ENCODE measurements at places on chromosomes 7 and 10. TPM values are rescaled to one million over a fixed set of nuclear protein-coding genes. Genes with fewer than 3 reads are reported as not detected.

GRCh38 chr7:146177301-146177700 lies 60.7 kb downstream of the CNTNAP2 start:
- no peak for DNase-seq

- no peak for DNase-seq
Measured at GRCh38 chr10:73251683-73252444, 580 bp downstream of the MRPS16 start.

DNA sequence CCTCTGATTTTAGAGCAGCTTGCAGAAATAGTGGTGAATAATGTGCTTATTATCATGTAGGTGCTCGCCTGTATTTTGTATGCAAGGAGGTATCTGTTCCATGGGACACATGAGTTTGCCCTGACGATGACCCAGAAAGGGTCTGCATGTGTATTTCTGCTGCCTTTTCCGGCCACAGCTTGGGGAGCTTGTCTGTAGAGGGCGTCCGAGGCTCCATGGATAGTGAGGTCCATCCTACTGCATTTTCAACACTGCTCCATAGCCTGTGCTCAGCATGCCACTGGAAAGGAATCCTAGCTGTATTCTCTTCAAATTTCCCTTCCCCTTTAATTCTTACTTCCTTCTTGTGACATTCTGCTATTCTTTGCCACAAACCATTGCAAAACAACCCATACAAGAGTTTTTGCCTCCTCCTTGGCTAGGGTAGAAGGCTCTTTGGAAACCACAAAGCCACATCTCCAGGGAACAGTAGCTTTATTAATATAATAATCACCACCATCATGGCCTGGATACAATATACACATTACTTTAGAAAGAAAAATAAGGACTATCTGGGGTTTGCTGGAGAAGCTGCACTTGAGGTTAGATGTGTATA lies 127.7 kb downstream of the DYNC1I1 start:
- no peak for DNase-seq

GRCh38 chr10:88392222-88392621 lies 190.9 kb downstream of the RNLS start:
- no peak for DNase-seq

GRCh38 chr10:1520909-1521565 lies 216.3 kb downstream of the ADARB2 start:
- DNase-seq, result no peak

DNA sequence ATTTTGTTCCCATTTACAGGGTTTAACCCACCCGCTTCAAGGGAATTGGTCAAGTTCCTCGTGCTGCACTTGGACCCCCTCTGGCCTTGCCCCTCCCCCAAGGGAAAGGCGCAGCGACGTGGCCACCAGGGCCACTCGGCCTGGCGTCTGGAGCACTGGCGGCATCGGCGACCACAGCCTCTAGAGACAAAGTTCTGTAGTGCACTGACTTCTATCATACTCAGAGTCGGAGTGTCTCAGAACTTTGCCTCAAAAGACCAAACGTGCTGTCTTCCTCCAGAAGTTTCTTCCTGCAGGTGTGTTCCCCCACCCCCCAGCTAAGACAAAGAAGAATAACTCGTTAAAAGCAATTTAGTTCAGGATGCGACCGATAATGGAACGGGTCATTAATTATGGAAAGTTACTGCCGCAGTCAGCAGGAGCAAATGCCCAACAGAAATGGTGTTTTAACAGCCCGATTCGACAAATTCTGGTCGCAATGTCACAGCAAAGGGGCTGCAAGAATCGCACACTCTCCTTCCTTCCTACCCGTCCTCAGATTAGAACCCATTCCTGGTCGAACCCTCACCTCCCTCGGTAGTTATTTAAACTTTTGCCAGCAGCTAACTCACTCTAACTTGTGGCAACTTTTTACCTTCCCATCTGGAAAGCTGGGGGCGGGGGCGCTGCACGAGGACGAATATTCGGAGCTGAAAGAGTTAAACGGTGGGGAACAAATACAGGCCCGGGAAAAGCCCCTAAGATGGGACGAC lies 202.1 kb upstream of the NFE2L3 start:
- no peak for DNase-seq

GRCh38 chr7:144036302-144036885 lies 12.4 kb upstream of the OR2A5 start:
- DNase-seq, result no peak

GRCh38 chr7:4279216-4279615 lies 402.9 kb upstream of the FOXK1 start:
- DNase-seq, result no peak

GRCh38 chr7:155763122-155763521 lies 49.1 kb downstream of the SHH start:
- no peak for DNase-seq

DNA sequence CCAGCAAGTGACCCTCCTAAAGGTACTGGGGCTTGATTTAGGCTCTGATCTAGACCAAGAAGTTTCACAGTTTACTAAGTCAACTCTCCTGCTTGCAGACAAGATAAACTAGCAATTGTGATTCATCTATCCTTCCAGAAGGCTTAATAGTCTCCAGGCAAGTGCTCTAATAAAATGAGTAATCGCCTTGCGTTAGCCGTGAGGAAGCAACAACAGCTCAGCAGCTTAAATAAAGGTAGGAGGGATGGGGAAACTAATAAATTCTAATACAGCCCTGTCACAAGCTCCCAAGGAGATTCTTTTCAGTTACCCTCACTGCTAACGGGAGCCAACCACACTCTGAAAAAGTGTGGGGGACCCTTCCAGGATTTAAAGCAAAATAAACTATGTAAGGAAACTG lies 48.4 kb downstream of the FRMD4A start:
- DNase-seq, result peak; percentile 44

GRCh38 chr10:20274571-20274970 lies 458.3 kb downstream of the PLXDC2 start:
- DNase-seq, result no peak

DNA sequence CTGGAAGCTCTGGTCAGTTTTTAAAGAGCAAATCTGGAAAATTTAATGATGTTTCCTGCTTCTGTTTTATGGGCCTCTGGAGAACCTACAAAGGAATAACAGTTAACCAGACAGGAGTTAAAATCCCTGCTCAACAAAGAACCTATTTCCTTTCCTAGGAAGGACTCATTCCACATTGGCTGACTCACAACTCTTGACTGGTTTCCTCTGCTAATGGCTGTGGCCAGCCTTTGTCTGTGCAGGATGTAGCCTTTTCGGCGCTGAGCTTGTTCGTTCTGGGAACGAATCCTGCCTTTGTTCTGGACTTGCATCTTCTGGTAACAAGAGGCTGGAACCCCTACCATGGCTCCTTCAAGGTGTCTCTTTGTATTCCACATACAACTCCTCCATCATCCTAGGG lies 112.8 kb upstream of the PDCD4 start:
- DNase-seq, result peak; percentile 62

- DNase-seq, result no peak
Measured at GRCh38 chr7:142999793-143000192, 27.1 kb downstream of the OR9A2 start.

DNA sequence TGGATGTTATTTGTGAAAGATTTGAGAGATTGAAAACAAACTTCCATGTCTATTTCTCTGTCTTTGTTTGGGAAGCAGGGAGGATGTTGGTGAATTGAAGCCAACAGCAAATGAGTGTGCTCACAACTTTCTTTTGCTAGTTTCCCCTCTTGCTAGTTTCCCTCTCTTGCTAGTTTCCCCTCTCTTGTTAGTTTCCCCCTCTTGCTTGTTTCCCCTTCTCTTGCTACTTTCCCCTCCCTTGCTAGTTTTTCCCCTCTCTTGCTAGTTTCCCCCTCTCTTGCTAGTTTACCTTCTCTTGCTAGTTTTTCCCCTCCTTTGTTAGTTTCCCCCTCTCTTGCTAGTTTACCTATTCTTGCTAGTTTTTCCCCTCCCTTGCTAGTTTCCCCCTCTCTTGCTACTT lies 613.3 kb downstream of the LRMDA start:
- DNase-seq, result no peak

DNA sequence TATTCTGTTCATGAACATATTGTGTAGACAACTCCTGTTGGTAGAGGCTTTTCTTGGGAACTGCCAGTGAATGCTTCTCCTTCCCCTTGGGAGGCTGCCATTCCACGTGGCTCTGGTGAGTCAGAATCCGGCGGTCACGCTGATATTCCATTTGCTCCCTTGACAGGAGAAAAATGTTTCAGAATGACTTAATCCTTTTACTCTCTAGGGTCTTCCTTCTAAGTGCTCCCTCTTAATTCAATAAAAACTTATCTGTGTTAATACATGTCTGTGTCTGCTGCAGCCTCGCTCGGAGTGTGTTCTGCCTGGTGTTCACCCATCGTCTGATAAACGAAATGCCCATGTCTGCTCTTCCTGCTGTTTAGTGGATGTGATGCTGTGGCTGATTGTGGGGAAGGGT lies 278.6 kb downstream of the ARHGAP12 start:
- peak; percentile 92 for DNase-seq

DNA sequence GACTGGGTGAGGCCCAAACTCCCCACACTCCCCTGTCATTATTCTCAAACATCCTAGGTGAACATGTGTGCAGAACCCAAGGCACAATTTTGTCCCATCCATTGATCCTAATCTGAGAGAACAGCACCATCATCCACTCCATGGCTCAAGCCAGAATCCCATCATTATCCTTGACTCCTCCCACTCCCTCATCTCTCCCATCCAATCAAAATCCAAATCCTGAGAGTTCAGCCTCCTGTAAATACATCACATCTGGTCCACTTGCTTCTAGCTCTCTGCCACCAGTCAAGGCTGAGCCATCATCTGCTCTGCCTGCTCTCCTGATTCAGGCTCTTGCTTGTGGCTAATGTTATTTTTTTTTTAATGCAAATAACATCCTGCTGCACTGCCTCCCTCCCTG lies 75.9 kb upstream of the SLF2 start:
- DNase-seq, result no peak

DNA sequence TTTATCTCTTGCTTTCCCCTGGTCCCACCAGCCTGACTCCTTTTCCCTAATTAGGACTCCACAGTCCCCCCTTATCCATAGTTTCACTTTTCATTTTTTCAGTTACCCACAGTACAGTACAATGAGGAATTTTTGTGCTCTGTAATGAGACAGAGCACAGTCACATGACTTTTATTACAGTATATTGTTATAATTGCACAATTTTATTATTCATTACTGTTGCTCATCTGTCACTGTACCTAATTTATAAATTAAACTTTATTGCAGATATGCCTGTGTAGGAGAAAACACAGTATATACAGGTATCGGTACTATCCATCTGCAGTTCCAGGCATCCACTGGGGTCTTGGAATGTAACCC lies 125.4 kb downstream of the KCNMA1 start:
- no peak for DNase-seq

DNA sequence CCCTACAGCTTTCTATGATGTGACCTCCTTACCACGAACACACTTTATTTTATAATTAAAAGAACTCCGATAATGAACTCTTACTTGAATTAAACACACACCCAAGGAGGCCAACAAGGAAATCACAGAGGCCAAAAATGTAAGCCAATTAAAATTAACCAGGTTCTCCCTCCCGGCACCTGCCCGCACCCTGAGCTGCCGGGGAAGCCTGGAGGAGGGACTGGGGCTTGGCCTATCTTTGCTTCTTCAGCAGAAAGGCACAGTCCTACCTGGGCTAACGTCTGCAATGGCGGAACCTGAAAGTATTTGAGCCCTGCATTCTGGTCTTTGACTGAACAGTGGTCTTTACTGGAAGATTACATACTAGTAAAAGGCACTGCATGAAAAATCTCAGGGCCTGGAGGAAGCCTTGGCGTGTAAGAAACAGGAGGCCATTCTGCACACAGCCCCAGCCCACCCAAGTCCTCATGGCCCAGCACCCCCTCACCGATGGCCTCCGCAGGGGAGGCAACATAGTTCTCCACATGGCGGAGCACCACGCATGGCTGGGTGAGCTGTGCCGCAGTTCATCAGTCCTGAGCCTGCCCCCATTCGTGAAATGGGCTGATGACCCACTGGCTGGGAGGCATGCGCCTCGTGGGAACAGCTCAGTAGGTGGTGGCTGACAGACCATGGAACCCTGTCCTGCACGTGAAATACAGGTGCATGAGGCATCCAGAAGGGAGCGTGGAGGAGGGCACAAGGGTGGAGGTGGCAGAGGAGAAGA lies 173.8 kb downstream of the PARD3 start:
- no peak for DNase-seq

- peak; percentile 72 for DNase-seq
Measured at GRCh38 chr7:117127585-117128168, 174.4 kb downstream of the ST7 start.

DNA sequence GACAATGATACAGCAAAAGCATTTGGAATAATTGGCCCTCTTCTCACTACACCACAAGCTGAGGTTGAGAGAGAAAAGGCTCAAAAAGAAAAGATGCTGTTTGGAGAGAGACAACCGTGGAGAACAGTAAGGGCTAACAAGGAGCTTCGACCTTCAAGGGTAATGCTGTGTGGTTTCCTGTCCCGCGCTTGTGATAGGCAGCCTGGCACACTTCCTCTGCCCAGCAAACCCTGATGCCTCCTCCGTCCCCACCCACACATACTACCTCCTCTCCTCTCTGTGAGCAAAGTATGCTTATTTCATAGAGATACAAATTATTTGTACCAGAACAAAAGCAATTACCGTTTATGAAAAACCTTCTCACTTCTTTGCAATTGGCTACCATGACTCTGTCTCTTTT lies 755.4 kb downstream of the KCNMA1 start:
- no peak for DNase-seq

DNA sequence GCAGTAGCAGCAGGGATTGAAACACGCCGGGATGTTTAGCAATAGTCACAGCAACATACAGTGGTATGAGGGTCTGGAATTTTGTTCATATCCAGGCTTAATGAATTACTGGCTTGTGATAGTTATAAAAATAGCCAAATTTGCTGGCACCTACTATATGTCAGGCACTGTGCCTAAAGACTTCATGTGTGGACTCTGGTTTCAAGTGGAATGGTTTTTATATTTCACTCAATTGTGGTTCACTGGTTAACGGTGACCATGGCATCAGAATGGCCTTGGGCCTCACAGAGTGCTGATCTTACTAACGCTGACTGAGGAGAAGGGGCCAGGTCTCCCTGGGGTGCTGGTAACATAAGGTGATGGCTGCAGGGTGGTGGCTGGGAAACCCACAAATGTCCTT lies 55.7 kb downstream of the CELF2 start:
- DNase-seq, result no peak

- no peak for DNase-seq
Measured at GRCh38 chr10:128883231-128884032, 583.6 kb upstream of the MGMT start.

- DNase-seq, result no peak
Measured at GRCh38 chr10:1200866-1201807, 145.0 kb downstream of the WDR37 start.

VDAC2 gene
- 169 TPM for total RNA-seq

CYP26C1 gene
- under 0.01 TPM for total RNA-seq

HBP1 gene
- 70.0 TPM for total RNA-seq

CALML5 gene
- total RNA-seq, result not detected

SCART1 gene
- total RNA-seq, result 0.28 TPM

CALHM2 gene
- 2.2 TPM for total RNA-seq

SLC13A1 gene
- not detected for total RNA-seq

MYH16 gene
- total RNA-seq, result 0.18 TPM

NPFFR1 gene
- not detected for total RNA-seq

PRLHR gene
- total RNA-seq, result not detected

RARRES2 gene
- not detected for total RNA-seq

PSMG3 gene
- total RNA-seq, result 37.3 TPM

AGBL3 gene
- 0.28 TPM for total RNA-seq

KCND2 gene
- total RNA-seq, result under 0.01 TPM

MRPL43 gene
- 61.3 TPM for total RNA-seq

SUN3 gene
- not detected for total RNA-seq

CFAP43 gene
- total RNA-seq, result not detected

OR2A5 gene
- not detected for total RNA-seq

PTPN20 gene
- total RNA-seq, result not detected

Measured in IMR-90 (cell line).